ENCODE measurements at places on chromosomes 4 and X.

DNA sequence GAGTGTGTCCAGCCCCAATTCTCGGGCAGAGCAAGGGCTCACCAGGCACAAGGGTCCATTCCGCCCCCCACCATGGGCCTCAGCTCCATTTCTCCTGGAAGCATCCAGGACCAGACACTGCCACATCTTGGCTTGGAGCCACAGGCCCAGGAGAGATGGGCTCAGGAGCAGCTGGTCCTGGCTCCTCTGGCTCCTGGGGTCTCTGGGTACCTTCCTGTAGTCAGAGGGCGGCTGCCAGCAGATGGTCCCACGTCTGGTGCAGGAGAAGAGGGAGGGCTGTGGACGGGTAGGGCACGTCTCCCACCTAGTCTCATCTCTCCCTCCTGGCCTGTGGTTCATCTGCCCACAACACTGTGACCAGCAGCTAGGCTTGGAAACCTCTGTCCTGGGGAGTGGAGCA lies 8.0 kb downstream of the ATP2B3 start:
- no peak for DNase-seq

DNA sequence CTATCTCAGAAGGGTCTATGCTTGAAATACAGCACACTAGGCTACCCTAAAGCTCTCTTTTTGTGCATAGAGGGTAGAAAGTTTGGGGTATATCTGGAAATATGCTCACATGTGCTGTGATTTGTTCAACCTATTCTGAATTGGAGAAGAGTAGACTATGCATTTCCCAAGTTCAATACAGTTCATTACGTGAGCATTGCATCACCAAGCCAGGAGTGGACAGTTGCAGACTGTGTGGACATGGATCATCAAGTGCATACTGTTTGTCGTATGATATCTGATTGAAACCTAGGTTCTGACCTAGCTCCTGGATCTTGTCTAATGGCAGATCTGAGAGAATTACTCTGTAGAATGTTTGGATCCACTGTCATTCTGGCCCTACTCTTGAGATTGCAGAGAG lies 161.1 kb downstream of the FRAS1 start:
- DNase-seq = no peak

DNA sequence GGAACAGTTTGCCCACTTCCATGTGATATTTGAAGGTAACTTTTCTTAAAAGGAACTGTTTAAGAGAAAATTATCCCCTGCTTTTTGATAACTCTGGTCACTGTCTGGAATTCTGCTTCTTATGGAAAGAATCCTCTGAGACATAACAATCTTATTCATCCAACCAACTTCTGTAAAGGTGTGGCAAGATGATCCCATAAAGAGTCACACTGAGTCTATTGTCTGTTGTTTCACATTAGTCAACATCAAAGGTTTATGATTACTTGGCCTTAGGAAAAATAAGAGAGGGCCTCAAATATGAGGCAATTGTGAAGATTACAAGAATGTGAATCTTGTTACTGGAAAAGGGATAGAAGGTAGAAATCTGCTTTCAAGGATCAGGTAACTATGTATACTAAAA lies 88.0 kb upstream of the MAGEB18 start:
- no peak for DNase-seq

- no peak for DNase-seq
Observed at GRCh38 chr4:80831383-80832361, 198.8 kb upstream of the BMP3 start.

DNA sequence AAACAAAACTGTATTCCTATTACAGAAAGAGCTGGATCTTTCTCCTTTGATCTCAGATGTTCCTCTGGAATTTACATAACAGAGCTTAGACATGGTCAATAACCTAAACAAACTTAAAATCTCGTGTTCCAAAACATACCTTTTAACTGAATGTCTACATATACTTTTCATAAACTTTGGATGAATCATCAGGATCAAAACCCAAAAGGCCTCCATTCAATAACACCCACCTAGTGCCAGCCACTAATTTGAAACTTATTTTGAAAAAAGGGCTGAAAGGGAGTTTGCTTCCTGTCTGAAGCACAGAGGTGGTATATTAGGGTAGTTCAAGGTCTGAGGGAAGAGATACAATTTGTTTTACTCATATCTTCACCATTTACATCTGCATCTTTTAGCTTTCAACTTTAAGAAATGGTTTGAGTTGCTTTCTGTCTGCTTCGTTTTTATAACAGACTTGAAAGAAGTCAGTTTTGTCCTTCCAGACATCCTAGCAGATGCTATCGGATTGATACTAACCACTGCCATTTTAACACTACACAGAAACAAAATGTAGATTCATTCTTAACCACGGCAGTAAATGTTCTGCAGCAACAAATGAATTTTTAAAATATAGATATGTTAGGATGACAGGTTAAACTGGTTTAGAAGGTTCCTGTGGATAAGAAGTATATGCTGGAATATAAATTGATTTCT lies 242.8 kb upstream of the DKK2 start:
- no peak for DNase-seq

- DNase-seq = no peak
Observed at GRCh38 chr4:80155316-80155982, 41.9 kb upstream of the PRDM8 start.

GRCh38 chr4:153937289-153937688 lies 148.4 kb upstream of the SFRP2 start:
- no peak for DNase-seq

GRCh38 chr4:38781854-38782261 lies 932 bp downstream of the TLR10 start:
- no peak for DNase-seq

GRCh38 chr4:52198294-52198693 lies 147.2 kb downstream of the SPATA18 start:
- DNase-seq = no peak

DNA sequence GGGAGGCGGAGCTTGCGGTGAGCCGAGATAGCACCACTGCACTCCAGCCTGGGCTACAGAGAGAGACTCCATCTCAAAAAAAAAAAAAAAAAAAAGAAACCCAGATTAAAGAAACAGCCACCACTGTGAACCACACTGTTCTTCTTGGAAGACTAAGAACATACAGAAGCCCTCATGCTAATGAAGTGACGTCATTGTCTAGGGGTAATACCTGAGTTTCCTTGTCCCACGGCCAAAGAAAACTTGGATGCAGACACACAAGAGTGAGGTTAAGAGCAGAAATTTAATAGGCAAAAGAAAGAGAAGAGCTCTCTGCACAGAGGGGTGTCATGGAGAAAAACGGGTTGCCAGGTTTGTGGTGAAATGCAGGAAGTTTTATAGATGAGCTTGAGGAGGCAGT lies 691.6 kb downstream of the NLGN4X start:
- no peak for DNase-seq

GRCh38 chr4:182224192-182224850 lies 18.9 kb upstream of the TENM3 start:
- no peak for DNase-seq

- DNase-seq = no peak
Observed at GRCh38 chrX:70973221-70973620, 42.3 kb upstream of the SLC7A3 start.

DNA sequence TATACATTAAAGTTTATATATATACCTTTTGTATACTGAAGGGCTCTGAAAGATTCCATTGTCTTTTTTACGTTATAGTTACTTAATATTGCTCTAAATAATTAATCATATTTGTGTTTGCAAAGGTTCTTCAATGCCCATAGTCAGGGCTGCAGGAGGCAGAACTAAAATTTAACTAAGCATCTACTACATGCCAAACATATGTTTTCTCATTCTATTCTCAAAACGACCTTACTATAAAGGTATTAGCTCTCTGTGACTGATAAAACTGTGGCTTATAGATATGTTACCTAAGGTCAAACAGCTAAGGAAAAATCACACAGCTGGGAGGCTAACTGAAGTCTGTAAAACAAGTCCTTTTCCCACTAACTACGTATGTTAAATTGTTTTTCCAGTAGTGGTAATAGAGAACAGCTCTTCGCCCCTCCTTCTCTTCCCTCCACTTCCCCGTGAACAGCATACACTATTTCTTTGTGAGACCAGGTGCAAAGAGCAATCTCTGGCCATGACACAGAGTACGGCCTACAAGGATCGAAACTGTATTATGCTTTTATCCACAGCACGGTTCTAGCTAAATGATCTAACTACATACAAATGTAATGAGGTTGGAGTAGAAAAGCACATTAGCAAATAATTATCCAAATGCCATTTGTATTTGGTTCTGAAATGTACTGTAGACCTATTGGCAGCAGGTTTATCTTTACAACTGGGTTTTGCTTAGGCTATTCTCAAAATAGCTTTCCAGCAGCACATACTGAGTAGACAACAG lies 1.7 kb downstream of the CNOT6L start:
- peak; percentile 19 for DNase-seq

GRCh38 chr4:119170195-119170594 lies 34.6 kb downstream of the MYOZ2 start:
- DNase-seq = no peak

DNA sequence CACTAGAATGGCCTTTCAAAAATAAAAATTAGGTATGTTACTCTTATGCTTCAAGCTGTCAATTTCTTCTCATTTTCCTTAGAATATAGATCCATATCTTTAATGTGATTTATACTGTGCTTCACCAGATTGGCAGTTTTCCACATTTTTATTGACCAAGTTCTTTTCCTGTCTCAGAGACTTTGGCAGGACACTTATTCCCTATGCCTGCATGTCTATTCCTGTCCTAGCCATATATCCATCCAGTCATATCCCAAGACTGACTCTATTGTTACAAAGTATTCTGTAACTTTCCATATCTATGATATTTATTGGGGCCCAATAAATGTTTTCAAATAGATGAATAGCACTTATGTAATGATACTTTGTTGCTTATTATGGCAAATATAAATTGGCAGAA lies 450.7 kb downstream of the GASK1B start:
- DNase-seq = no peak

- no peak for DNase-seq
Observed at GRCh38 chr4:27088491-27088890, 227.8 kb downstream of the STIM2 start.

DNA sequence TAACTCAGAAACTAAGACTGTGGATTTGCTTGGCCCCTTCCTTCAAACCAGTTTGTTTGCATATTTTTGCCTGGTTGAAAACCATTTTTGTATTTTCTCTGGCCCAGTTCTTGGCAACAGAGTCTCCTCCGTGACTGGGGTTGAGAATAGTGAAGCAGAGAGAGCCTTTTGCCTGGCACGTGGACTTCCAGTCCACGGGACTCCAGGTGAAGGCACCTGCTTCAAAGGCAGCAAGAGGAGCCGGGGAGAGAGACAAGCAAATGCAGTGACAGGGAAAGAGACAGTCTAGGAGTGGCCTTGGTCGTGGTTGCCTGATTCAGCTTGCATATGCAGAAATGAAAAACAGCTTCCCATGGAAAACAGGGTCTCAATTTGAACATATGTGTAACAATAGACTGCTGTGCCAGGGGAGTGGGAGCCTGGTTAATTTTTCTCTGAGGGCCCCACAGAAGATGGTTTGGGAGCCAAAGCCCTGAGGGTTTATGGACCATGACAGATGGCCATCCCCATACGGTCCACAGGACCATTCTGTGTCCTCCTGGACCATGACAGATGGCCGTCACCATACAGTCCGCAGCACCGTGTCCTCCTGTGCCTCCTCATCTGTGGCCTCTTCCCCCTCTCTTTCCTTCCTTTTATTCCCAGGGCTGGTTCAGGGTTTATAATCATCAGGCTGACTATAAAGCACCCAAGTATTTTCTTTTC lies 272.2 kb upstream of the RASGEF1B start:
- no peak for DNase-seq

DNA sequence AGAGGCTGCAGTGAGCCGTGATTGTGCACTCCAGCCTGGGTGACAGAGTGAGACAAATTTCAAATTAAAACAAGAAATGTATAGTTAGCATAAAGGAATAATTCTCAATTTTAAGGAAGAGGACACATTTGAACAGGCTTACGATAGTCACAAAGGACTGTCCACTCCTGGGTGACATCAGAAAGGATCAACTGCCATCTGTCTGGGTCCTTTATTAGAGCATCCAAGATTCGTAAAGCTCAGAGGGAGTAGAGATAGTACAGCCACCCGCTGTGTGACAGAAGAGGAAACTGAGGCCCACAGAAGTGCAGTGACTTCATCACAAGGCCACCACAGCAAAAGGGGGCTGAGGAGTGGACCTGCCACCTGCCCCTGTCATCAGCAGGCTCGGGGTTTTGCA lies 149.3 kb upstream of the RBPJ start:
- DNase-seq = no peak

DNA sequence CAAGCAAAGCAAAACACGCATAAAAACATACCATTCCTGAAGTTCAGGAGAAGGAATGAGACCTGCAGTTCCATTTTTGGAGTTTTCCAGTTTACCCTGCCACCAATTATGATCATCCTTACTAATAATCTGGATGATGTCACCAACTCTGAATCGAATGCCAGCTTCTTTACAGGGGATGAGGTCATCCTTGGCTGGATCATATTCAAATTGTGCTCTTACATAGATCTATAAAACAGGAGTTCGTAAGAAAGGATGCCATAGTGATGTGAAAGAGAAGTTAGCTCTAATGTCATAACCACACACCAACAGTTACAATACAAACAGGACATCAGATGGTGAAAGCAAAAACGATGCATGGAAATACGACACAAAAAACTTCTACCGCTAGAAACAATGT lies 106.5 kb downstream of the NYX start:
- no peak for DNase-seq

- no peak for DNase-seq
Observed at GRCh38 chr4:4317496-4318232, 27.6 kb downstream of the ZBTB49 start.

DNA sequence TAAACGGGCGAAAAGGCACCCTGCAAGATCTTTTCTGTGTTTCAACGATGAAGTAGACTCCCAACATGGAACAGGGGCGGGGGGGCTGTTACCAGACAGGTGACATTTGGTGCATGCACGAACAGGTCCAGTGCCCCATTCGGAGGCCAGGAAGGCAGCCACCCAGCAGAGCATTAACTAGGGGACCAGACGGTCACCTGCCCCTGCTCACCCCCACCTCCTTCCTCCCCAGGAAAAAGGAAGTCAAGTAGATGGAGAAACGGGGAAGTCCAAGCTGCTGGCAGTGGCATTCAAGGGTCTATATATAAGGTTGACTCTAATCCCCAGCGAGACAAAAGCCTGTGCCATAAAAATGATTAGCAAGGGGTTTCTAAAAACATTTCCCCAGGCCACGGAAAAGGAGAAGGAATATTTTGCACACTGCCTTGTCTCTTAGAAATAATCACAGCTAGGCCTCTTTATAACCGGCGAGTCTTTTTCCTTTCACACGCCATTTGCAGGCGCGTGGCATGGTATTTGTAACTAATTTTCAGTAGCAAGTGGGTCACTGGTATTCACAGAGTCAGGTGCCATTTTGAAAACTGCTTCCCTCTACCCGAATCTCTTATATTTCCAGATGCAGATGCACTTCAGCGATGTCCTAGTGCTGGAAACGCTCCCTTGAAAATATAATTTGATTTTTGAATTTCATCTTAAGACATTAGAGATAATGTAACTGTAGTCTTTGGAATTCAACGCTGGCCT lies 1.2 kb upstream of the TMSB4X start:
- peak; percentile 72 for DNase-seq

GRCh38 chrX:19863857-19864223 lies 23.6 kb downstream of the SH3KBP1 start:
- DNase-seq = no peak

GRCh38 chrX:130902446-130902782 lies 595 bp downstream of the ENOX2 start:
- no peak for DNase-seq

All from NCI-H1105 treated with DMSO at 0.1 percent for 48 hours (cell line).